ENCODE measurements at places on chromosomes 3 and 15. TPM values are rescaled to one million over a fixed set of nuclear protein-coding genes. Genes with fewer than 3 reads are reported as not detected.

The SOX14 gene
- not detected for total RNA-seq

The ERICH6 gene
- total RNA-seq: under 0.01 TPM

The HRH1 gene
- total RNA-seq: 2.3 TPM

The NR1I2 gene
- total RNA-seq: not detected

The ITIH3 gene
- total RNA-seq: 0.64 TPM
